ENCODE measurements at places on chromosomes 11 and 22.

GRCh38 chr11:112366012-112366411, 105.4 kb upstream of the PLET1 start:
- no peak for DNase-seq

- DNase-seq = peak; percentile 78
Measured at GRCh38 chr11:131077340-131077739, 161.1 kb upstream of the SNX19 start.

DNA sequence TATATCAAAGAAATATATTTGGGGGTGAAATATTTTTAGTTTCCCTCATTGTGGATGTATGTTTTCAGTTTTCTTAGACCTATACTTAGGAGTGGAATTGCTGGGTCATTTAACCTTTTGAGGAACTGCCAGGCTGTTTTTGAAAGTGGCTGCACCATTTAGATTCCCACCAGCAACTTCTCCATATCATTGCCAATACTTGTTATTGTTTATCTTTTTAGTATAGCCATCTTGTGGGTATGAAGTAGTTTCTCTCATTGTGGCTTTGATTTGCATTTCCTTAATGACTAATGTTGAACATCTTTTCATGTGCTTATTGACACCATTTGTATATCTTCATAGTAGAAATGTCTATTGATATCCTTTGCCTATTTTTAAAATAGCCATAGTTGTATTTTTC, 62.1 kb upstream of the B3GNT6 start:
- no peak for DNase-seq

GRCh38 chr22:21013657-21014201, 1.2 kb upstream of the P2RX6 start:
- DNase-seq = no peak

GRCh38 chr11:116461789-116462188, 311.0 kb downstream of the BUD13 start:
- no peak for DNase-seq

- DNase-seq = no peak
Measured at GRCh38 chr22:37274380-37274862, 7.9 kb upstream of the CYTH4 start.

GRCh38 chr22:43377548-43377895, 34.3 kb upstream of the MPPED1 start:
- DNase-seq = no peak

GRCh38 chr11:133172349-133172748, 360.0 kb downstream of the OPCML start:
- DNase-seq = no peak

DNA sequence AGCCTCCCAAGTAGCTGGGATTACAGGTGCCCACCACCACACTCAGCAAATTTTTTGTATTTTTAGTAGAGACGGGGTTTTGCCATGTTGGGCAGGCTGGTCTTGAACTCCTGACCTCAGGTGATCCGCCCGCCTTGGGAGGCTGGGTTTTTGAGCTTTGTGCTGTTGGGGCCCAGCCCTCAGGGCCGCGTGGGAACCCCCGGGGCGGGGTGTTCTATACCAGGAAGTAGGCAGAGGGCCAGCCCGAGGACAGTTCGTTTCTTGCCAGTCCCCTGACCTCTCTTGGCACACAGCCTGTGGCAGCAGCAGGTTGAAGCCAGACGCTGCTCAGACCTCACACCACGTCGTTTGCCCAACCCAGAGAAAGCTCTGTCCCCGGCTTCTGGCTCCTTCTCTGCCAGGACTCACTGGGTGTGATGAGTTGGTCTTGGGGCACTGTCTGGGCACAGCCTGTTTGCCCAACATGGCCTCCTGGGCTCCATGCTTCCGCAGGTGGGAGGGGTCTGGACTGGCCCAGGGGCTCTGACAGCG, 24.9 kb upstream of the CHKA start:
- no peak for DNase-seq

GRCh38 chr22:30198152-30198825, 48.3 kb downstream of the LIF start:
- no peak for DNase-seq

- DNase-seq = peak; percentile 78
Measured at GRCh38 chr11:11860103-11860979, 18.6 kb downstream of the USP47 start.

DNA sequence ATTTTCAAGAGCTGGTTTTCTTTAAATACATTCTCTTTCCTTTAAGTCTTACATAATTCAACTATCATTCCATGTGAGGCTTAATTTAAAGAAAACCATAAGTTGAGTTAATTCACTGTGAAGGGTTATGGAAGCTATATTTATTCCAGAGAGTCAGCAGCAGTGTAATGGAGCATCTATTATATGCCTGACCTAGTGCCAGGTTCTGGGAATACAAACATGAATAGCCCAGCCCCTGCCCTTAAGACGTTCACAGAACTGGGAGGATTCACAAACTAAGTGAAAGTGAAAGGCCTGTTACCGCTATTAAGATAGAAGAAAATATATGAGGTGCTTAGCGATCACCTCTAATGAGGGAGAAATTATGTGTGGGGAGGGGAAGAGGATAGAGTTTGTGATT, 408.9 kb upstream of the CCDC90B start:
- no peak for DNase-seq

- no peak for DNase-seq
Measured at GRCh38 chr22:50513175-50513574, 5.2 kb downstream of the NCAPH2 start.

- no peak for DNase-seq
Measured at GRCh38 chr11:109590782-109591181, 168.8 kb downstream of the C11orf87 start.

DNA sequence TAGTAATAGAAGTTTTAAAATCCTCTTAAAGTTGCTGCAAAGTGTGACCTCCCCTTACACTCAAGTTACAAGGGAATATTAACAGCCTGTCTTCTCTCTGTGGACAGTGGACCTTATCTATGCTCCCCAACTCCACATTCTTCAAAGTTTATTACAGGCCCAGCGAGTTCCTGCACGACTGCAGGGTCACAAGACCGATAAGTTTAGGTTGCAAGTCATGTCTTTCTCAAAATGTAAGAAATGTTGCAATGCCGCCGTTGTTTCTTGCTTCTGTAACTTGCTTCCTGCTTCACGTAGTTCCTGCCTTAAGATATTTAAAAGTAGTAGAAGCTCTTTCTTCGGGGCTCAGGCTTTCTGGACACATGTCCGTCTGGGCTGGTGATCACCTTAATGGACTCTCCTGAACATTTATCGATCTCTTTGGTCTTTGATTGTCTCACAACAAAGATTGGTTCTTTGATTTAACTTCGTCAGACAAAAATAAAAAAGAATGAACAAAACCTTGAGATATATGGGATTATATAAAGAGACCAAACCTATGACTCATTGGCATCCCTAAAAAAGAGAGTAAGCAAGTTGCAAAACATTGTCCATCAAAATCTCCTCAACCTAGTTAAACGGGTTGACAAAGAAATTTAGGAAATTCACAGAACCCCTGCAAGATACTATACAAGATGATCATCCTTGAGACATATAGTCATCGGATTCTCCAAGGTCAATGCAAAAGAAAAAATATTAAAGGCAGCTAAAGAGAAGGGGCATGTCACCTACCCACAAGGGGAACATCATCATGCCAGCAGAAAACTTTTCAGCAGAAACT, 45.4 kb upstream of the GLYAT start:
- no peak for DNase-seq

DNA sequence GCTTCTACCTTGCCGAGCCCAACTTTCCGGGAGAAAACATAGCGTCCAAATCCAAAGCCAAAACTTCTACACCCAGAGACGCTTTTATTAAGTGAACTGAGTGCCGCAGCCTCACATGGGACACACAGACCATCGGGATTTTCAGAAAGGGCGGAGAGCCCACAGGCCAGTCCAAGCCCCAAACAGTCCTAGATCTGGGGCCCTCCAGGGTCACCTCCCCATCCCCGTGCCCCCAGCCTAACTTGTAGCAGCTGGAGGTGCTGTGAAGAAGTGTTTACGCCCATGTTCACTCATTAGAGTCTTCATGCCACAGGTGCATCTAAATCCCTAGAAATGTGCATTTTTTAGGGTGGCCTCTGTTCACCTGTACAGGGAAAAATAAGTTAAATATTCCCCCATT, 14.1 kb upstream of the ADORA2A start:
- DNase-seq = no peak

DNA sequence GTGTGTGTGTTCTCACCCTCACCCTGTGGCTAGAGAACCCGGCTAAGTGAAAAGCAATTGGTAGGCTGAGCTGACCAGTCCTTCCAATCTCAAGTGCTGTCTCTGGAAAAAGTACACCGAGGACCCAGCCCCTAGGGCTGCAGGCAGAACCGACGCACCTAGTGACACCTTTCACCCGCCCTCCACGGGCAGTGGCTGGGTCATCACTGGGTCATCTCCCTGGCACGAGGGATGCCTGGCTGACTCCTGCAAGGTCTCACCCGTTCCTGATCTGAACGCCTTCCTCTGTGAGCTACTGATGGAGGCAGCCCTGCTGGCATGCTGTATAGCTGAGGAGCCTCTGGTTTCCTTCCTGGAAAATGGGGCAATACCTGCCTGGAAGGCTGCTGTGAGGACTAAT, 311.5 kb downstream of the NTM start:
- DNase-seq = no peak

DNA sequence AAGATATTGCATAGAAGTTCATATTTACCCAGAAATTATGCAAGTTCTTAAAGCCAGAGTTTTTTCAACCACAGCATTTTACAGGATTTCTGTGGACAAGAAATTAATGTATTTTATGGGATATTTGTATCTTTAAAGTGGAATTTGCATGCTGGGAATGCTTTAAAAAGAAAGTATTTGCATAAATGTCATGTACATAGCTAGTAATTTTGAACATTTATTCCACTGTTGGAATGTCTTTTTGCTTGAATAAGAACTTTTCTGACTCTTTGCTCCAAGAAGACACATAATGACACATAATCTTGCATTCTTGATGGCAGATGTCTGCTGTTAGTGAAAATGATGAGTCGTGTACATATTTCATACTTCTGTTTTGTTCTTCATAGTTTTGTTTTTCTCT, 66.6 kb downstream of the ATXN10 start:
- DNase-seq = peak; percentile 14

DNA sequence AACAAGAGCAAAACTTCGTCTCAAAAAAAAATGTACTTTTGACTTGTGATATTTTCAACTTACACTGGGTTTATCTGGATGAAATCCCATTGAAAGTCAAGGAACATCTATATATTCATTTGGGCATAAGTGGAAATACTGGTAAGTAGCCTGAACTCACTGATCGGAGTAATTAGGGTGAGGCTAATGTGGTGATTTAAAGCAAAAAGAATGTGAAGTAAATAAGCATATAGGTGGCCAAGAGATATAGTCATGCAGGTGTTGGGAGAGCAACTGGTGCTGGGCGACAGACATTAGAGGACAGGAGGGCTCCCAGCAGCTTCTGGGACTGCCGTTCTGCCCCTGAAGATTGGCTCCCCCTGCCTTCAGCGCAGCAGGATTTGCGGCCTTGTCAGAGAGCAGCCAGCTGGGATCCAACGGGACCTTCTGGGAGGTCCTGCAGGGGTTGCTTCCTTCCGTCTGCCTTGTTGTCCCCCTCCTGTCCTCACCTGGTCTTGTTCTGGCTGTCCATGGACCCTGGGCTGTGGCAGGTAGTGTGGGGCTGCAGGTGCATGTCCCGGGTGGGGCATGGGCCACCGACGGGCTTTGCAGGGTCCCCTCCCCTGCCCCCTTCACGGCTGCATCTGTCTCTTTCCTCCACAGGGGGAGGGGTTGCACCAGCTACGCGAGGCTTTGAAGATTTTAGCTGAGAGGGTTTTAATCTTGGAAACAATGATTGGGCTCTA, 14.1 kb downstream of the RHBDD3 start:
- DNase-seq = no peak

DNA sequence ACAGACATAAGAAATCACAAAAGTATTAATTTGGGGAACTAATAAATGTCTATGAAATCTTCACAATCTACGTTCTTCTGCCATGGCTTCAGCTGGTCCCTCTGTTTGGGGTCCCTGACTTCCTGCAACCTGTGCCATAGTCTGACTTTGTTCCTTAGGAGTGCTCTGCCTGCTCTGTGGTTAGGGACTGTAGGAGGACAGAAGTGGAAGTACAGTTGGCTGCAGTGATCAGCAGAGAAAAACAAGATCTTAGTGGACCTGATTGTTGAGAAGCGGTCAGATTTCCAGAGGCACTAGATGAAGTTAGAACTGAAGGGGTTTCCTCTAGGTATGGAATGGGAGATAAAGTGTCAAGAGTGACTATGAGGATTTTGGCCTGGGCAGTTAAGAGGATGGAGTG, 80.6 kb downstream of the PPP6R3 start:
- DNase-seq = no peak

GRCh38 chr11:33790040-33790439, 15.7 kb upstream of the FBXO3 start:
- DNase-seq = no peak

DNA sequence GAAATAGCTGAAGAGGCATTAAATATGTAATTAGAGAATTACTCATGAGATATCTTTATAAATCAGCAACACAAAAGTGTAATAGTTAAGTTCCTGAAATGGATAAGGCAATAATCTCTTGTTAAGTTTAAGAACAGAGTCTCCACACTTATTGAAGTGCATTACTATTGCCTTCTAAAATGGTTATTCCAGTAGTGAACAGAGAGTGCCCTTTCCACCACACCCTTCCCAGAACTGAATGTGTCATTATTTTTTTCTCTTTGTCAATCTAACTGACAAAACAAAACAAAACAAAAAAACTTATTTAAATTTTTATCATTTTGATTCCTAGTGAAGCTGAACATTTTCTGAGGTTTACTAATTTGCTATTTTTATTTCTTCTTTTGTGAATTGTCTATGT, 9.2 kb upstream of the PRRG4 start:
- DNase-seq = no peak

- DNase-seq = no peak
Measured at GRCh38 chr11:3916962-3917361, 61.5 kb downstream of the STIM1 start.

GRCh38 chr11:86508604-86509587, 134.2 kb downstream of the CCDC81 start:
- peak; percentile 36 for DNase-seq

- DNase-seq = no peak
Measured at GRCh38 chr11:104096900-104097299, 60.5 kb downstream of the DDI1 start.

GRCh38 chr11:126817096-126817495, 183.5 kb downstream of the KIRREL3 start:
- DNase-seq = peak; percentile 55

DNA sequence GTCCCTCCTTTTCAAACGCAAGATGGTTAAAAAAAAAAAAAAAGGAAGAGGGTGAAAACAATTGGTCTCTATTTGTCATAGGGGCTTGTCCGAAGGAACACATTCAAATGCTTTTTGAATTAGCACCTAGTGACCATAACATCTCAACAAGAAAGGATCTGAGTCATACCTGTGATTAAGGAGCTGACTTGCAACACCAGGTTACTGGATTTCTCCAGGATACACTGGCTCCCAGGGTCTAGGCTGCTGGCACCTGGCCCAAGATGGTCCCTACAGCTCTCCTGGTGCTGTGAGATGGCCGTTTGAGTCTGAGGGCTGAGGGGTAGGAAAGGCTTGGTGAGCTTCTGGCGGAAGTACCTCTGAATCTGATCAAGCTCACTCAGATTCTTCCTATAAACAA, 28.4 kb upstream of the UCP3 start:
- DNase-seq = peak; percentile 52

All from HCEC 1CT (cell line).